ENCODE measurements at places on chromosomes 7 and 10.

GRCh38 chr10:116015583-116016333 is 257.2 kb downstream of the GFRA1 start:
- DNase-seq, result no peak

DNA sequence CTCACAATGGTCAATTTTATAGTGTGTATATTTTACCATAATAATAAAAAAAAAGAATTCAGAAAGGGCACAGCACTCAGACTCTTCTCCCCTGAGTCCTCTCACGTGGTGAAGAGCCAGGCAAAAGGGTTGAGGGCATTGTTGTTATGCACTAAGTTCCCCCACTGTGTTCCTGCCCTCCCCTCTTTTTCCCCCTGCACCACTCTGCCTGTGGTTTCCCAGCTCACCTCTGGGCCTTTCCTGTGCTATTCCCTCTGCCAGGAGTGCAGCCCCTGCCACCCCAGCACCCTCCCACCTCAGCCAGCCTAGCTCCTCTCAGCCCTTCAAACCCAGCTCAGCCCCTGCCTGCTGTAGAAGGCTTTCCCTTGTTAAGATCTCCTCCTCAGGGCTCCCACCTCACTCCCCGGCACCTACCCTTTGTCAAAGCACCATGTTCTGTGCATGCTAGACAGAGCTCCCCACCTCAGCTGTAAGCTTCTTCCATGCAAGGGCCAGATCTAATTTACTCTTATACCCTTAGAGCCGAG is 108.5 kb downstream of the KCNMA1 start:
- DNase-seq, result no peak

DNA sequence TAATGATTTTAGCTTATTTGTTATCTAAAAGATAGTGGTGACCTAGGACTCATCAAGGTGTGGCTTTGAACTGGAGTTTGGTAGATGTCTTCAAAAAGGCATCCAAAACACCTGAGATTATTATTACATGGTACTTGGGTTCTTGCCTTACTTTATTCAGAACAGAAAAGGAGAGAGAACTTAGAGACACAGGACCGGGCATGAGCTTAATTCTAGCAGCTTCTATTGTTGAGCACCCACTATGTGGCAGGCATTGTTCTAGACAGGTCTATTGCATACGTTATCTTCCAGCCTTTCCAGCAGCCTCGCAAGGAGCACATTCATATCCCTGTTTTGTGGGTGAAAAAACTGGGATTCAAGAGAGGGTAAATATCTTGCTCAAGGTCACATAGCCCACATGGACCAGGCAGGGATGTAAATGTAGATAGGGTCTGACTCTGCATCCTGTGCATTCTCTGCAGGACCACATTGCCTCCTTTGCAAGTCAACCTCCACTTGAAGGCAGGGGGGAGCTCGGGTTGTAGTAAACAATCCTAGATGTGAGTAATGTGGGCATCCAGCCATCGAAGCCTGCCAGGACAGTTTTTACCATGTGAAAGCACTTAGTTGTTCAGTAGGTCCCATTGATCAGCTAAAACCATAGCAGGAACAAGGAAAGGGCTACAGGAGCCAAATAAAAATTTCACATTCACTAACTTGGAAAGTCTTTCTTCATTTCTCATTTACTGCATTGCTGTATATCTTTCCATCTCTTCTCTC is 551.4 kb downstream of the LRMDA start:
- no peak for DNase-seq

- no peak for DNase-seq
Observed at GRCh38 chr10:6203331-6204062, 765 bp downstream of the PFKFB3 start.

- no peak for DNase-seq
Observed at GRCh38 chr7:378551-379455, 88.8 kb downstream of the FOXL3 start.

DNA sequence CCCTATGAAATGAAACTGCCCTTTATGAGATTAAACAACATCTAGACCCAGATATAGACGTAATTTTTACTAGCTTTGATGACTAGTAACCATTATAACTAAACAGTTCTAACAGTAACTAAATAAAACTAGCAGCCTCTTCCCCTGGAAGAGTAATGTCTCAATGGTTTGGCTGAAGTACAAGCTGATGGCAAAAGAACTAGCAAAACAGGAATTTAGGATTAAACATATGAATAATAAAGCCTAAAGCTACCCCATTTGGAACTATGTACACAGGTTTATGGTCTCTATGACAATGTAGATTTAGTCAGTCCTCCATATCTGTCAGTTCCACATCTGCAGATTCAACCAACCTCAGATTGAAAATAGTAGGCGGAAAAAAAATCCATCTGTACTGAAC is 6.4 kb downstream of the DPY19L1 start:
- DNase-seq, result no peak

GRCh38 chr7:43647673-43648472 is 65.0 kb downstream of the STK17A start:
- no peak for DNase-seq

DNA sequence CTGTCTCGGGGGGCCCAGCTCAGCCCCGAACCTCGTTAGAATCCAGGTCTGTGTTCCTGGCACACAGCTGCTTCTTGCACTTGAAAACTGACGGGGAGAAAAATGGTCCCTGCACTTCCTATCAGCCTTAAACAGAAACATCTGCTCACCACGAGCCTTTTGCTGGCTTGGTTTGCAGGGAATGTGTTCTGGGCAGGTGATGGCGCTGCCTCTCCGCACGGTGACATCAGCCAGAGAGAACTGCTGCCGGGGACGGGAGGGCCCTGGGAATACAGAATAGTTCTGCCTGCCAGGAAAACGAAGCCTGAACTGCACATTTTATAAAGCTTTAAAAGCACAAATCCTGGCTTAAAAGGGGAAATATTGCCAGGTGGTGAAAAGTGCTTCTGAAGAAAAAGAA is 622.5 kb downstream of the TYW1 start:
- DNase-seq, result no peak

GRCh38 chr10:112141292-112141691 is 42.3 kb downstream of the GPAM start:
- DNase-seq, result no peak

GRCh38 chr10:95289003-95289920 is 1.5 kb downstream of the PDLIM1 start:
- no peak for DNase-seq

DNA sequence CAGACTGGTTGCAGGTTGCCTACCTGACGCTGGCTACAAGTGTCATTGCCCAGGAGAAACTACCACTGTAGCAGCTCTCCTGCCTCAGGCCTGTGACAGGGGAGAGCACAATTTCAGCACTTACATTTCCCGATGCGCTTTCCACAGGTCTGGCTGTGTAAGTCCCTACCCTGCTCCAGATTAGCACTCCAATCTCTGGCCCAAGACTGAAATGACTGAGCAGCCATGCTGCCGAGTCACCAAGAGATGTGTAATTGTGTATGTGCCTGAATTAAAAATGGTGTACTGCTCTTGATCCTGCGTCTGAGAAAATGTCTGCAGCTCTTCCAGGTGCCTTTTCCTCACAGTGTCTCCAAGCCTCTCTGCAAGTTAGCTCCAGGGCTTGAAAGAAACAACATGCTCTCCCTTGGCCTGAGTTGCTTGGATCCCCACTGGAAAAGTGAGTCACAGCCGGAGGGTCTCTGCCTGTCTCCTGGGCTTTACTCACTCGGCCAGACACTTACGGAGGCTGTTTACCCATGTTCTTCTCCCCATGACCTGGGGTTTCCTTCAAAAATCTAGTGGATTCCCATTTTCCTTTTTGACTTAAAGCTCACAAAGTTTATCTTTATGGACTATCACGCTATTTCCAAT is 1001.7 kb upstream of the KCND2 start:
- DNase-seq, result no peak

Measured in DND-41 (cell line).